T-helper 1 cell (primary cell): ENCODE measurements at places on chromosomes 4 and X.

- no peak for DNase-seq
Observed at GRCh38 chrX:96373047-96373355, 311.6 kb upstream of the DIAPH2 start.

DNA sequence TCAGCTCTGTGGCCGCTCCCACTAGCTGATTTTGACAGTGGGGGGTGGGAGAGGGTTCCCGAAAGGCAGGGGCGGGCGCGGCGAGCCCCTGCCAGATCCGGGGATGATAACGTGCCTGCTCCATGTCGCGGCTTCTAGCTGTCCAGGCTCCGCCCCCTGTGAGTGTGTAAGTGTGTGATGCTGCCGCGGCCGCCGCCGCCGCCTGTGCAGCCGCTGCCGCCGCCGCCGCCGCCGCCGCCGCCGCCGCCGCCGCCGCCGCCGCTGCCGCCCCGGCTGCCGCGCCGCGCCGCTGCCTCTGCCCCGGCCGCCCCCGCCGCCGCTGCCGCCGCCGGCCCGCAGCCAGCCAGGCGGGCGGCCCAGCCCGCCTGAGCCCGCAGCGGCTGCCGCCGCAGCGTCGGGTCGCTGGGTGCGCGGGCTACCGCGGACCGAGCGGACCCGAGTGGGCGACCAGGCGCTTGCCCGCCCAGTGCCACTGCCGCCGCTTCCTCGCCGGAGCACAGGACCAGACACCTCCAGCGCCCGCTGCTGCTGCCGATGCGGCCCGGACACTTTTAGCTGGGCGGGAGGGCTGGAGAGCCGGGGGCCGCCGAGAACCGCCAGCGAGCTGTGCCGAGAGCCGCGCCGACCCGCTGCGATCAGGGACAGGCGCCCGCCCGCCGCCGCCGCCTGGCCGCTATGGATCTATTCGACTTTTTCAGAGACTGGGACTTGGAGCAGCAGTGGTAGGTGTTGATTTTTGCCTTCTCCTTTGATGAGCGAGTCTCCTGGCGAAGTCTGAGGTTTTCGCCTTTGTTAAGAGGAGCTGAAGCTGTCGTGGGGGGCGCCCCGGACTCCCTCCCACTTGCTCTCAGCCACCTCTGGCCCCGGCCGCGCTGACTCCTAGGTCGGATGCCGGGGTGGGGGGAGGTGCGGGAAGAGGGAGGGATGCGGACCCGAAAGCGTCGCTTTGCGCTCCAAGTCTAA lies at the start of gene AFF2:
AFF2 (plus strand) TSS at position 195 of the 963 bp plus-strand sequence; CDS start at position 676, 481 bp downstream.
- peak; percentile 17 for DNase-seq

DNA sequence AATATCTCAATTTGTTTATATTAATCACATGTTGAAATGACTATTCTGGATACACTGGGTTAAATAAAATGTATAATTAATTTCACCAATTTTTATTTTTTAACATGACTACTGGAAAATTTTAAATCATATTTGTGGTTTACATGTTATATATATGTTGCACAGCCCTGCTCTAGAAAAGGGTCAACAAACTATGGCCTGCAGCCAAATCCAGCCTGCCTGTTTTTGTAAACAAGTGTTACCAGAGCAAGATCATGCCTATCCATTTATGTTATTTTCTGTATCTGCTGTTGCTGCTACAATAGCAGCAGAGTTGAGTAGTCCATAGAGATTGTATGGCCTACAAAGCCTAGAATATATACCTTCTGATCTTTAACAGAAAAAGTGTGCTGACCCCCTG lies 1.2 kb downstream of the TCEANC start:
- DNase-seq, result no peak

DNA sequence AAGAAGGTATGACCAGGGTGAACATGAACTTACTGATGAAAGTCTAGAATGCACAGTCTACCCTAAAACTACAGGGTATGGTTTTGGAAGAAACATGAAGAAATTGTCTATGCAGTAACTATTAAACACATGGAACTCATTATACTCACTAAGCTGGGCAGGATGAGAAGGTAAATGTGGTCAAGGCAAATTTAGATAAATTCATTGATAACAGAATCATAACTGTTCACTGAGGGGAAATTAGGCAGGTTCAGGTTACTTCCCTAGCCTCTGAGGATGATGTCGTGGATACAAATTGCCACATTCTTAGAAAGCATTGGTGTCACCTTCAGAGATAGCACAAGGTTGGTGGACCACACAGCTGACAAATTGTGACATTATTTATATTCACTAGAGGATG lies 40.4 kb upstream of the MID1IP1 start:
- no peak for DNase-seq

- DNase-seq, result no peak
Observed at GRCh38 chr4:689723-690122, 772 bp upstream of the SLC49A3 start.

- no peak for DNase-seq
Observed at GRCh38 chrX:134932528-134933217, 58.1 kb upstream of the SMIM10 start.

DNA sequence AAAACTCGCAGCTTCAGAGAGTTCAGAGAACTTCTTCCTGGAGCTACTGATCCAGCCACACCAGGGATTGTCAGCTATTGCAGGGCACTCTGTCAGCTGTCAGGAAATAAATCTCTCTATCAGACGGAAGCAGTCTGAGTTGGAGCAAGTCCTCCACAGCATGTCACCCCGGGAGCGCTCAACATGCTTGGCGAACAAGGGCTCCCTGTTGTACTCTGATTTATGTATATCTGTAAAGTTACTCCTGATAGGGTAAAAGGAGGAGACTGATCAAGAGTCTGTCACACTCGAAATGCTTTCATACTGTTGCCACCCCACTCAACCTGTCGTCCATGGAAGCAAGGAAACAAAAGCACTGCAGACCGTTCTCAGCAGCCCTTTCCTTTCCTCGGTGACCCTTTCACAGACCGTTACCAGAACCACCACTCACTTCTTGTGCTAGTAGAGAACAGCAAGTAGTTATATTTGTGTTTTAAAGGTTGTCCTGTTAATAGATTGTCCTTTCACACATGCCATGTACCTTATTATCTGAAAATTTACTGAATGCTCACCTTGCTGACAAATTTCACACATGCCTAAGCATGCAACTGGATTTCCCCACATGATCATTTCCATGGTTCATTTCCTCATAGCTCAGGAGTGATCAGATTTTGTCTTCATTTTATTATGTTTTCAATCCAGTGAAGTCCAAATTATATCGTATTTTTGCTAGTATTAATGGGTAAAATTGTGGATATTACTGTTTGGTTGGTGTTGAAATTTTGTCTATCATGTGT lies 2108.9 kb upstream of the TENM3 start:
- no peak for DNase-seq

GRCh38 chr4:41428601-41429279 lies 109.2 kb upstream of the LIMCH1 start:
- DNase-seq, result no peak

GRCh38 chrX:48683411-48683982 lies at the start of gene WAS:
TSS of gene WAS (plus strand) at chrX:48683799. CDS start at chrX:48683854, 55 bp downstream.
- peak; percentile 14 for DNase-seq

DNA sequence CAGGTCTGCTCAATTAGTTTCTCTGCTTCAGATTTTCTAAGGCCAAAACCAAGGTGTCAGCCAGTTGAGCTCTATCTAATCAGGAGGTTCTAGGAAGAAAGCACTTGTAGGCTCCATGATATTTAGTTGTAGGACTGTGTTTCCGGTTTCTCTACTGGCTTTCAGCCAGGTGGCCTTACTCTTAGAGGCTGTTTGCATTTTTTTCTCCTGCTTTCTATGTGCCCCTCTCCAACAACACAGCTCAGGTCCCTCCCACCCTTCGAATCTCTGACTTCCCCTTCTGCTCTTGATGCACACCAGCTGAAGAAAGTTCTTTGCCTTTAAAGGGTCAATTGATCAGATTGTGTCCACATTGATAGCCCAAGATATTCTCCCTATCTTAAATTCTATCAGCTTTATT lies 245.2 kb downstream of the RAB28 start:
- DNase-seq, result no peak

- DNase-seq, result no peak
Observed at GRCh38 chr4:53586121-53586816, 5.0 kb downstream of the LNX1 start.
